ENCODE measurements at places on chromosomes 13 and 19.
A peak's percentile ranks its signal among the peaks of the same experiment; 100 is the strongest.

- DNase-seq, result no peak
Observed at GRCh38 chr13:86946734-86947133, 724.4 kb upstream of the SLITRK5 start.

DNA sequence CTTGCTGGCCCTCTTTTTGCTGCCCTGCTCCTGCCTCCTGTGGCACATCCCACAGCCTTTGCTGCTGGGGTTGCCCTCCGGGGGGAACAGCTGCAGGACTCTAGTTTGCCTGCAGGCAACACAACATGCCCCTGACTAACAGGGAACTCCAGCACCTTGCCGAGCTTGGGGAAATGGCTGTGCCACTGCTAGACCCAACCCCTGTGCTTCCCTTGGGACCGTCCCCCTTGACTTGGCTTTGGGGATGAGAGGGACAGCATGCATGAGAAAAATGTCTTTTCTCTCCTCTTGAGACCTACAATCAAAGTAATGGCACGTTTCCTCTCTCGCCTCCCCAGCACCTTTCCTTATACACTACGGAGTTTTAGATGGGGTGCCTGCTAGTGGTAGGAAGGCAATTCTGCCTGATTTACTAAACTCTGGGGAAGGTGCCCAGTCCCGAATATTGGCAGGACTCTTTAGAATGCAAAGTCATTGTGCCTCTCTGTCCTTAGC lies 12.4 kb upstream of the VWA8 start:
- peak; percentile 2 for DNase-seq

DNA sequence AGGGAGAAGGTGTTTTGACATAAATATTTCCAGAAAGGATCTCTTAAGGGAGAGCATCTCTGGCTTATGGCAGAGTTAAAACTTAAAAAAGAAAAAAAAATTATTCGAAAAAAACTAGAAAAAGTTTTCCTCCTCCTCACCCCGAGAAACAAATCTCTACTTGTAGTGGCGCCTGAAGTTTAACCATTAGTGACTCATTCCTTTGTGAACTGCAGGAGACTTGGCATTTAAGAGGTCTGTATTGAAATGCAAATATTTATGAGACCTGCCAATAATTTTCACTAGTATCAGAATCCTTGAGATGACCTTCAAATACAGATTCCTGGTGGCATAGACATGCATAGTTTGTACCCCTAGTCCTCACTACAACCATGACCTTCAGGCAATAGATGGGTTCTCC lies 64.9 kb upstream of the MED4 start:
- no peak for DNase-seq

DNA sequence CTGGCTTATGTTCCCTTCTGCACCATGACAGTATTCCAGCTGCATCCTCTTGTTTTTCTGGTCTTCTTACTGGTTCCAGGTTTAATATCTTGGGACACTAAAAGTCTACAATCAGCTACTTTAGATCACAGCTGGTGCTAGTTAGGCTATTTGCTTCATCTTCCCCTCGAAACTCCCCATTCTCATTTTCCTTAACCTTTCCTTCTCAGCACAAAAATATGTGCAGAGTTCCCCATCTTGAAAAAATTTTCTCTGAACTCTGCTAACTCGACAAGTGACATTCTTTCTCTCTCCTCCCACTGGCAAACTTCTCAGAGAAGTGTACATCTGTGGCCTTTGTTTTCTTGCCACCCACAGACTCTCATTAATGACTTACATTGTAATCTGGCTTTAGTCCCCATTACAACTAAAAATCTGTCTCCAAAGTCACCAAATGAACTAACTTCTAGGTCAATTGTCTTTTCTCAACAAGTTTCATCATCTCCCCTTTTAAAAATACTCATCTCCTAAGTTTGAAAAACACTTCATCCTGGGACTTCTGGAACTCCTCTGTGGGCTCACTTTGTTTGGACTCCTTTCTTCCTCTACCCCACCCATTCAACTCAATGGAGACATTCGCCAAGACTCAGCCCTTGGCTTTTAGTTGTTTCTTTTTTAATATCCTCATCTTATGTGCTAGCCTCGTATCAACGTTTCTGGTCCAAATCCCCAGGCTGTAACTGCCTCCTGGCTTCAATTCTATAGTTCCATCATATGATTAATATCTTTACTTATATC lies 7.1 kb upstream of the KL start:
- no peak for DNase-seq

DNA sequence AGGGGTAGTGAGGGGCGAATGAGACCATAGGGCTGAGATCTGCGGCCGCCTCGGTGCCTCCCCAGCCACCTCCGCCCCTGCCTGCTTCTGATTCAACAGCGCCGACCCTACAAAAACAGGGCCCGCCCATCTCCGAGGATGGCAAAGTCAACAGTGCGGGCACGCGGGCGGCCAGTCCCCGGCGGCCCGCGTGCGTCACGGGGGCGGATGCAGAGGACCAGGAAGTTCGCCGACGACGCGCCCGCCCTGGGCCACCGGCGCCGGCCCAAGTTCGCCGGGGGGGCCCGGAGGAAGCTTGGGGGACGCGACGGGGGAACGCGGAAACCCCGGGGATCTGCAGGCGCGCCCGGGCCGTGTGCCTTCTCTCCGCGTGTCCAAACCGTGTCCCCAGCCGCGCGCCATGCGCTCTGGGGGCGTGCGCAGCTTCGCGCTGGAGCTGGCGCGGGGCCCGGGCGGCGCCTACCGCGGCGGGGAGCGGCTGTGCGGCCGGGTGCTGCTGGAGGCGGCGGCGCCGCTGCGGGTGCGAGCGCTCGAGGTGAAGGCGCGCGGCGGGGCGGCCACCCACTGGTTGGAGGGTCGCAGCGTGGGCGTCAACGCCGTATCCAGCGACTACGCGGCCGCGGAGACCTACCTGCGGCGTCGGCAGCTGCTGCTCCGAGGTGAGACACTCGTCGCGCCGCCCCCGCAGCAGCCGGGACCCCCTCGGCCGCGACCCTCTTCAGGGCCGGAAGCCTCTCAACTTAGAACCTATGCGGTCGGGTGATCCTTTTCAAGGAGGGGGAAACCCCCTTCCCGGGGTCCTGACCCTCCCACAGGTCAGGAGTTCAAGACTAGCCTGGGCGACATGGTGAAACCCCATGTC lies 6.8 kb upstream of the ARRDC2 start:
- DNase-seq, result peak; percentile 60

GRCh38 chr13:77016251-77016812 lies 10.6 kb downstream of the FBXL3 start:
- DNase-seq, result no peak

DNA sequence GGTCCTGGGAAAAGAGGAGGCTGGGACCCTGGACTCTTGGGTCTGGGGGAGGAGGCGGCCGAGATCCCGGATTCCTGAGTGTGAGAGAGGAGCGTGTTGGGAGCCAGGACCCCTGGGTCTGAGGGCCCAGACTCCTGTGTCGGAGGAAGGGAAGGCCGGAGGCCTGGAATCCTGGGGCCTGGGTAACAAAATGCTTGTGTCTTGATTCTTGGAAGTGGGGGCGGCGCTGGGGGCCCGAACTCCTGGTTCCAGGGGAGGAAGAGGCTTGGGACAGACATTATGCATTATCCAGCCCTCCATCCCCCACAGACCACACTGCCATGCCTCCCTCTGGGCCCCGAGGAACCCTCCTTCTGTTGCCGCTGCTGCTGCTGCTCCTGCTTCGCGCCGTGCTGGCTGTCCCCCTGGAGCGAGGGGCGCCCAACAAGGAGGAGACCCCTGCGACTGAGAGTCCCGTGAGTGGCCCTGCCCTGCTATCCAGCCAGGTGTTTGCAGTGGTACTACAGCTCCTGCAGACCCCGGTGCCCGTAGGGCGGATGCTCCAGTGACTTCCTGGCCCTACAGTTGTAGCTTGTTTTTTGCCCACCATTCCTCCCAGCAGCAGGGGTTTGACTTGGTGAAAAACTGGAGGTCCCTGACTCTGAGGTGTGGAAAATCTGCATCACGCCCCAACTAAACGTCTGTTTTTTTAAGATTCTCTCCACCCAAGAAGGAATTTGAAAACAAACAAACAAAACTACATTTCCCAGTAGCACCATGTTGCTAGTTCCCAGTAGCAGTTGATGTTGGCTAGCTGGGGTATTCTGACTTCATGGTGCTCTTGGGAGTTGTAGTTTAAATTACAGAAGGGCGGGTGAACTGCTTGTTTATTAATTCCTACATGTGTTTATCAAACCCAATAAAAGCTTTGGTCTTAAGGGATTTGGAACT lies 630 bp downstream of the NUCB1 start:
- DNase-seq, result peak; percentile 22

GRCh38 chr19:15293781-15294491 lies 38.4 kb downstream of the BRD4 start:
- no peak for DNase-seq

DNA sequence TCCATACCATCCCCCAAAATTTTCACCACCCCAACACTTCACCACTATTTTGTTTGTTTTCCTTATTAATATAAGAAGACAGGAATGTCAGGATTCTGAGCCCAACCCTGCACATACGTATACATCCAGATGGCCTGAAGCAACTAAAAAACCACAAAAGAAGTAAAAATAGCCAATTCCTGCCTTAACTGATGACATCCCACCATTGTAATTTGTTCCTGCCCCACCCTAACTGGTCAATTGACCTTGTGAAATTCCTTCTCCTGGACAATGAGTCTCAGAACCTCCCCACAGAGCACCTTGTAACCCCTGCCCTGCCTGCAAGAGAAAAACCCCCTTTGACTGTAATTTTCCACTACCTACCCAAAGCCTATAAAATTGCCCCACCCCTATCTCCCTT lies 132.5 kb downstream of the ZNF675 start:
- DNase-seq, result no peak

- DNase-seq, result peak; percentile 26
Observed at GRCh38 chr19:53868892-53869804, 1.5 kb downstream of the MYADM start.

DNA sequence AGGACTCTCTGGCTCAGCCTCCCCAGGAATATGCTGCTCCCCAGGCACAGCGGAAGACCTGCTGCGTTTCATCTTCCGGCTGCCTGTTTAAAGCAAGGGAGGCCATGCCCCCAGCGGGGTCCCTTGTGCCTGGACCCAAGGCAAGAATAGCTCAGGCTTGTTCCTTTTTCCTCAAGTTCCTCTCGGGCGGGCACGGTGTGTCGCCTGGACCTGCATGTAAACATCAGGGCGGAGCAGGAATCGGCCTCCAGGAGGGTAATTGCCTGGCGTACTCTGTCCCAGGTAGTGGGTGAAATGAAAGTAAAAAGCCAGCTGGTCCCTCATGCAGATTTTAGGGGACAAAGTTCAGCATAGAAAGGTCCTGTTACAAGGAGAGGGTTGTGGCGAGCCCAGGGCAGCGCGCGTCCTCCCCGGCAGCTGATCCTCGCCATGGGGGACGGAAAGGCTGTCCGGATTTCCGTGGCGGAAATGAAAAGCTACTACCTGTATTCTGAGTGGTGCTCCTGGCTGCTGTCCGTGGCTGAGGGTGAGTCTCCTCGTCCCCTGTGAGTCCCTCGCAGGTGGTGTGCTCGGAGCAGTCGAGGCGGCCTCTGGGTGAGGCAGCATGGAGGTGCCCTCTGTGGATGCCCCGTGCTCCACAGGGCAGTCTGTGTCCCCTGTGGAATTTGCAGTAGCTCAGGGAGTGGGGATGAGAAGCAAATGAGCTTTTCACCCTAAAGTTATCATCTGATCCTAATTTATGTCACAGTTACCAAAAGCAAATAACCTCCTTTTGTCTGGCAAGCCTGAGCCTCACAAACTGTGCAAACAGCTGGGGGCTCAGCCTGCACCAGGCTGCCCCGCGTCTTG lies 16.2 kb downstream of the MCF2L start:
- DNase-seq, result no peak

- DNase-seq, result no peak
Observed at GRCh38 chr19:33508431-33508830, 13.2 kb downstream of the PEPD start.

All from hypothalamus (tissue), 51 donors.